ENCODE measurements at places on chromosomes 2 and 18. TPM values are rescaled to one million over a fixed set of nuclear protein-coding genes. Genes with fewer than 3 reads are reported as not detected.

Gene INHA
- 0.39 TPM for total RNA-seq

Gene ABCG8
- total RNA-seq = not detected

Gene DNAJC5G
- total RNA-seq = not detected

Gene PAPOLG
- total RNA-seq = 8.6 TPM

Gene TMEM178A
- total RNA-seq = 0.21 TPM

Gene GALNT13
- total RNA-seq = 8.5 TPM

Gene TRMT61B
- total RNA-seq = 15.4 TPM

Gene IL36B
- total RNA-seq = 0.17 TPM

Gene PAIP2B
- 0.26 TPM for total RNA-seq

Gene MARCHF4
- total RNA-seq = 27.4 TPM

Gene AFF3
- not detected for total RNA-seq

Gene DSG2
- 57.5 TPM for total RNA-seq

Gene CCBE1
- total RNA-seq = 15.7 TPM

Gene PFN4
- total RNA-seq = 1.1 TPM

Gene PAX8
- 0.85 TPM for total RNA-seq

Gene NEMP2
- 9.7 TPM for total RNA-seq

Gene EGR4
- 0.28 TPM for total RNA-seq

Gene SERPINB5
- total RNA-seq = 0.11 TPM

Gene G6PC2
- not detected for total RNA-seq

Gene ANKRD30BL
- total RNA-seq = not detected

Gene C2orf66
- total RNA-seq = 0.14 TPM

Gene TMEM37
- total RNA-seq = 2.3 TPM

Gene CD8B2
- total RNA-seq = not detected

Gene LIMS3
- not detected for total RNA-seq

Gene CDKL4
- not detected for total RNA-seq

Gene NOSTRIN
- total RNA-seq = 3.1 TPM

Gene CKAP2L
- total RNA-seq = 15.9 TPM

Gene FIGN
- total RNA-seq = 2.0 TPM

Gene FEV
- total RNA-seq = not detected

Gene XIRP2
- total RNA-seq = not detected

Gene TCF23
- total RNA-seq = not detected

Gene FAM110C
- 0.14 TPM for total RNA-seq

Gene E2F6
- total RNA-seq = 24.7 TPM

Gene NAT8
- total RNA-seq = not detected

Gene NLRC4
- 0.09 TPM for total RNA-seq

Gene CTAGE1
- total RNA-seq = not detected

Gene CHRND
- total RNA-seq = not detected

Gene MALL
- total RNA-seq = 142 TPM

Gene C2orf81
- total RNA-seq = 3.0 TPM

Gene ALPG
- 0.33 TPM for total RNA-seq

Gene COL6A3
- 0.37 TPM for total RNA-seq

Gene AQP12B
- not detected for total RNA-seq

Gene CFAP53
- total RNA-seq = 0.30 TPM

Gene REEP1
- total RNA-seq = 0.88 TPM

Gene CHRNG
- not detected for total RNA-seq

Gene DPP4
- 0.56 TPM for total RNA-seq

Gene GPR148
- total RNA-seq = not detected

All from A549 treated with Mapracorat at 1 μM for 4 hours (cell line).